ENCODE measurements at places on chromosomes 7 and 10.

DNA sequence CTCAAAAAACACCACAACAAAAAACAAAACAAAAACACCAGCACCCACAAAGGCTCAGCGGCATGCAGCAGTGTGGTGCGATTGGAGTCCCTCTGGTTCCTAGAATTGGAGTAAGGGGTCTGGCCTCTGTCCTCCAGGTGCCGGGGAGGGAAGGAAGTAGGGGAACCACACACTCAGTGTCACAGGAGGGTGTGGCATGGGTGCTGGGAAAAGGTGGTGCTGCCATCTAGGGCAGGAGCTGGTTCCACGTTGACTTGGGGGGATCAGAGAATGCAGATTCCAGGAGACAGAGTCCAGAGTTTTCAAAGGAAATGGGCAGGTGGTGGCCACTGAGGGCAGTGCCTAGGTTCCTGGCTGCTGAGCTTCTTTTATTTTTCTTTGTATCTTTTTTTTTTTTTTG, 19.8 kb upstream of the WIPI2 start:
- no peaks in the 10 kb centered on the region for H3K27me3 ChIP-seq
- no peaks in the 10 kb centered on the region for H3K36me3 ChIP-seq
- no peak overlapping the region for H3K4me3 ChIP-seq
- no peak overlapping the region for H3K27ac ChIP-seq
- no peak for DNase-seq

DNA sequence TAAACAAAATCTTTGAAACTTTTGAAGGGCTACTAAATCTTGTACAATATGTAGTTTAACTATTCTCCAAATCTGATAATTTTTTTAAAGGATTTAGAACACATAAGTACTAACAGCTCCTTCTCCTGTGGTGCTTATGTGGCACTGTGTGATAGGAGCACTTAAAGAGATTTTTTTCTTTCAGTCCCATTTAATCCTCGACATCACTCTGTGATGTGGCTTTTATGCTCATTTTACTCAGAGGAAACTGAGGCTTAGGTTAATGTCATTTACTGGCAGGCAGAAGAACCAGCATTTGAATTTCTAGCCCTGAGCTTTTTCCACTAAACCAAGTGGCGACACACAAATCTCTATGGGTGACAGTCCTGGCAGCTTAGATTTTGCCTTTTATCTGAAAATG, 92.4 kb downstream of the SAMD9 start:
- H3K27me3 ChIP-seq: peaks cover 2% of the 10 kb centered on the region
- H3K27ac ChIP-seq: no peak overlapping the region
- no peaks in the 10 kb centered on the region for H3K36me3 ChIP-seq
- no peak overlapping the region for H3K4me3 ChIP-seq
- no peak for DNase-seq

- no peaks in the 10 kb centered on the region for H3K4me1 ChIP-seq
- DNase-seq: no peak
- H3K27ac ChIP-seq: no peak overlapping the region
- no peaks in the 10 kb centered on the region for H3K27me3 ChIP-seq
- H3K36me3 ChIP-seq: no peaks in the 10 kb centered on the region
Measured at GRCh38 chr10:86343761-86344160, 22.8 kb downstream of the GRID1 start.

GRCh38 chr10:110219884-110220283, 12.5 kb downstream of the MXI1 start:
- no peak overlapping the region for H3K4me3 ChIP-seq
- no peaks in the 10 kb centered on the region for H3K27me3 ChIP-seq
- no peak for DNase-seq
- H3K36me3 ChIP-seq: no peaks in the 10 kb centered on the region
- peaks cover 16% of the 10 kb centered on the region for H3K4me1 ChIP-seq

- peaks cover 5% of the 10 kb centered on the region for H3K4me1 ChIP-seq
- H3K27ac ChIP-seq: no peak overlapping the region
- no peak overlapping the region for H3K4me3 ChIP-seq
- no peaks in the 10 kb centered on the region for H3K36me3 ChIP-seq
- peaks cover 7% of the 10 kb centered on the region for H3K27me3 ChIP-seq
Measured at GRCh38 chr7:149414745-149415390, 46.0 kb downstream of the ZNF777 start.

DNA sequence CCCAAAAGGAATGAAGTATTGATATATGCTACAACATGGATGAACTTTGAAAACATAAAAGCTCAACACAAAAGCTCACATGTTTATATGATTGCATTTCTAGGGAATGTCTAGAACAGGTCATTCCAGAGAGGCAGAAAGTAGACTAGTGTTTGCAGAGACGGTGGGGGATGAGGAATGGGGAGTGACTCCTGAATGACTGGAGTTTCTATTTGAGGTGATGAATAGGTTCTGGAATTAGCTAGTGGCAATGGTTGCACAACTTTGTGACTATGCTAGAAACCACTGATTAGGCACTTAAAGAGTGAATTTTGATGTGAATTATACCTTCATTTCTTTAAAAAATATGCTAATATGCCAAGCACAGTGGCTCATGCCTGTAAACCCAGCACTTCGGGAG, 6.9 kb downstream of the KPNA7 start:
- H3K4me3 ChIP-seq: no peak overlapping the region
- H3K4me1 ChIP-seq: no peaks in the 10 kb centered on the region
- no peak overlapping the region for H3K27ac ChIP-seq
- H3K27me3 ChIP-seq: no peaks in the 10 kb centered on the region

Measured in CD4-positive, CD25-positive, alpha-beta regulatory T cell (primary cell).